ENCODE measurements at places on chromosomes 7 and 10. TPM values are rescaled to one million over a fixed set of nuclear protein-coding genes. Genes with fewer than 3 reads are reported as not detected.

DNA sequence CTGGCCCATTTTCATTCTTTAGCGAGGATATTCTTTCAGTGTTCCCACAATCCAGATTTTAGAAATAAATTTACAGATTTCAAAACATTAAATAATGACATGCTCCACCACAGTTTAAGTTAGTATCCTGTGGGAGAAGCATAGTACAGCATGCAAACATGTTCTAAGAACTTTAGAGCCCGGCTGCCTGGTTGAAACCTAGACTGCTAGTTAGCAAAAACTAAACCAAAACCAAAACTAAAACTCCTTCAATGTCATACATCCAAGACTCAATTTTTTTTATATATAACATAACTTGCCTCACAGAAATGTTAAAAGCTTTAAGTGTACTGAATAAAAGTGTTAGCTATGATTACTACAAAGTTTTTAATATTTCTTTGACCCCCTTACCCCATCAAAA lies 17.0 kb downstream of the TRA2A start:
- no peaks in the 10 kb centered on the region for H3K27me3 ChIP-seq
- no peaks in the 10 kb centered on the region for H3K4me1 ChIP-seq
- DNase-seq, result no peak
- peaks cover 50% of the 10 kb centered on the region for H3K36me3 ChIP-seq

GIMAP8 gene
- total RNA-seq, result not detected

DNA sequence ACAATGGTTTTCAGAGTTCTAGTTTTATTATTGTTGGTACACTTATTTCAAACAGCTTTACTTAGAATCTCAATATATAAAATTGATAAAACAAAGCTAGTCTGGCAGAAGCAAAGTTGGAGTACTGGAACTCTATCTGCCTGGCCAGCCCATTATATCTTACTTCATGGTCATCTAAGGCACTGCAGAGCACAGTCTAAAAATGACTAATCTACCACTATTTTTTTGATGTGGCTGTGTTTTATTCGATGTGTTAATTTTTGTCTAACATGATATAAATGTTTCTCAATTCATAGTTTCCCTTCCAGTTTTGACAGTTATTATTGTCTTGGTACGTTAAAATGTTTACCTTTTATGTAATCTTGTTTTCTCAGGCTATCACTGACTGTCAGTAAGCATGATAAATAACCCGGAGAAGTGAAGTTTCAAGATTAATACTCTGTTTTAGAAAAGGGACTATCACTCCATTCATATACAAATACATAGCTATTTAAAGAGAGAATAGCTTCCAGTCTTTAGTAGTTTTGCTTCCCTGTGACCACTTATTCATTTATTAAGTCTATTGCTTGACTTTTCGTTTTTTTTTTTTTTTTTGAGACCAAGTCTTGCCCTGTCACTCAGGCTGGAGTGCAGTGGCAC lies 60.6 kb upstream of the CSTF2T start:
- no peaks in the 10 kb centered on the region for H3K4me1 ChIP-seq
- H3K27ac ChIP-seq, result no peak overlapping the region
- no peaks in the 10 kb centered on the region for H3K36me3 ChIP-seq

DNA sequence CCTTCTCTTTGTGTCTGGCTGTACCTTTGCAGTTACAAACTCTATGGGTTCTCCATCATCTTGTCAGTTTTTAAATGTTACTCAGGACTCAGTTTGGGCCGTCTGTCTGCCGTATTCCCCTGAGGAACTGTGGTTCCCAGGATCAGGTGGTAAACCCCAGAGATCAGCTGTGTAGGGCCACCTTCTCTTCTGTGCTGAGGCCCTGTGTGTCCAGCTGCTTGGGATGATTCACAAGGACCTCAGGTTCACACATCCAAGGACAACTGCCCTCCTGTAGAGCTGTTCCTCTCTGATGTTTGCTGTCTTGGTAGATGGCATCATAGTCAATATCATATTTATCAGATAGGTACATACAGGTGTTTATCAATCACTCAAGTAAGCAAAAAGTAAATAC lies 24.5 kb downstream of the CUL1 start:
- H3K27me3 ChIP-seq, result no peaks in the 10 kb centered on the region
- no peak for DNase-seq
- H3K4me1 ChIP-seq, result no peaks in the 10 kb centered on the region
- no peak overlapping the region for H3K27ac ChIP-seq

- no peak for DNase-seq
- no peak overlapping the region for H3K4me3 ChIP-seq
- H3K36me3 ChIP-seq, result peaks cover 25% of the 10 kb centered on the region
- no peak overlapping the region for H3K27ac ChIP-seq
- H3K4me1 ChIP-seq, result peaks cover 14% of the 10 kb centered on the region
Measured at GRCh38 chr7:151461942-151462230, 21.9 kb upstream of the CRYGN start.

- no peak for DNase-seq
- no peak overlapping the region for H3K27ac ChIP-seq
- H3K4me3 ChIP-seq, result no peak overlapping the region
- H3K27me3 ChIP-seq, result no peaks in the 10 kb centered on the region
Measured at GRCh38 chr7:40765639-40766038, 630.8 kb downstream of the SUGCT start.

VAX1 gene
- 0.62 TPM for total RNA-seq

GRCh38 chr7:73992101-73992562 lies 35.8 kb upstream of the ELN start:
- no peak overlapping the region for H3K27ac ChIP-seq
- no peak overlapping the region for H3K4me3 ChIP-seq
- H3K36me3 ChIP-seq, result no peaks in the 10 kb centered on the region
